ENCODE measurements at places on chromosomes 3 and 15.

DNA sequence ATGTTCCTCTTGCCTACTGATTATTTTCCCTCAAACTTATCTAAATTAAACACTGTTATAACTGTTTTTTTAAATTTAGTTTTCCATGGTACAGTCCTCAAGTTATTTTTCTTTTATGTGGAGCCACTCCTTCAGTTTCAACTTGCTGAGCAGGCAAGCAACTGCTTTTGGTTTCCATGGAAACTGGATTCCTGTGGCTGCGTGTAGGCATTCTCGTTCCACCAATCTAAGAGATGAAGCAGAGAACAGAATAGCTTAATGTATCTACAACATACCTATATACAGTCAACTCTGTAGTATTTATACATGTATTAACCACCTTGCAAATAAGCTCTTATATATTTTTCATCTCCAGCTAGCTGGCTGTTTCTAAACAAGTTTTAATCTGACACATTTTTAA, 25.8 kb upstream of the ANXA2 start:
- DNase-seq: peak; percentile 9

- DNase-seq: peak; percentile 56
These were observed 23.6 kb downstream of the RHCG start for GRCh38 chr15:89472785-89473256.

- no peak for DNase-seq
These were observed 32.9 kb upstream of the CYP11A1 start for GRCh38 chr15:74400313-74400860.

DNA sequence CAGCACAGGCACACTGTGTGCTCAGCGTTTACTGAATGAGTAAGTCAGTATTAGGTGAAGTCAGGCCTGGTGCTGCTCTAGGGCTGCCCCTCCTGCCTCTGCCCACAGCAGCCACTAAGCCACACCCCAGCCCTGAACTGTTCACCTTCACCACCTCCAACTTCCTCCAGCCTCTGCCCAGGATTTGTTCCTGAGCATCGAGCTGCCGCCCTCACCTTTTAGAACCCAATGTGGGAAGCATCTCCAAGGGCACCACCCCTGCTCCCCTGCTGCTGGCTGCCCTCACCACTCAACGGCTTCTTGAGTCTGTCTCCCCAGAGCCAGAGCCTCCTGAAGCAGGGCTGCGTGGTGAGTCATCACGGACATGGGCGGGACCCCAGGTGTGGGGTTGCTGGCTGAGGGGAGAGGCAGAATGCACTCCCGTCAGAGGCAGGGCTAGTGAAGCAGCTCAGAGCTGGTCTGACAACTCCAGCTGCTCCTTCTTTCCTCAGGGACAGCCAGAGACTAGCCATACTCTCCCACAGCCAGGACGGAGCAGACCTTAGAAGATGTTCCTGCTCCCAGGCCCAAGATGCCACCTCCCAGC, 5.8 kb downstream of the HYAL2 start:
- no peak for DNase-seq

DNA sequence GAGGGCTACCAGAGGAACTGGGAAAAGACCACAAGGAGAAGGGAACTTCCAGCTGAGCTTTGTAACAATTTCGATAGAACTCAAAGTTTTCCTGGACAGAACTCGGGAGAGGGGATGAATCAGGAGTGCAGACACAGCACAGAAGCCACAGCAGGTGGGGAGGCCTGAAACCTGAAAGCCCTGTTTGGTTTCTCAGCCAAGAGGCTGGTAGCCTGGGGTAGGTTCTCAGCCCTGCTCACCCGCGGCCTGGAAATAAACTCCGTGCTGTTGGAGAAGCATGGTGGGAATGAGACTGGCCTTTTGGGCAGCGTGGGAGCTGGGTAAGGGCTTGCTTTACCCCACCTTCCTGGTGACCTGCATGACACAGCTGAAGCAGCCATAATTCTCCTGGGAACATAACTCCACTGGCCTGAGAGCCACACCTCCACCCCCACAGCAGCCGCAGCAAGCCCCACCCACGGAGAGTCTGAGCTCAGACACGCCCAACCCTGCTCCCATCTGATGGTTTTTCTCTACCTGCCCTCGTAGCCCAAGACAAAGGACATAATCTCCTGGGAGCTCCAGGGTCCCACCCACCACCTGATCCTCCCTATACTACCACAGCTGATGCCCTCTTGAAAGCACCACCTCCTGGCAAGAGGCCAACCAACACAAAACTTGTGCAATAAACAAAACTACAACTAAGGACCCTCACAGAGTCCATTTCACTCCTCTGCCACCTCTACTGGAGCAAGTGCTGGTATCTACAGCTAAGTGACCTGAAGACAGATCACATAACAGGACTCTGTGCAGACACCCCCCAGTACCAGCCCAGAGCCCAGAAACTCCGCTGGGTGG, 52.5 kb upstream of the CHRM5 start:
- no peak for DNase-seq

GRCh38 chr15:65862682-65863081, 6.6 kb upstream of the RAB11A start:
- DNase-seq: peak; percentile 84

GRCh38 chr3:145857956-145858355, 303.0 kb downstream of the PLOD2 start:
- DNase-seq: no peak
